CD4-positive, alpha-beta T cell treated with Interleukin-6 at 100 ng/mL for 8 hours (primary cell): ENCODE measurements at places on chromosomes 3 and 15.

DNA sequence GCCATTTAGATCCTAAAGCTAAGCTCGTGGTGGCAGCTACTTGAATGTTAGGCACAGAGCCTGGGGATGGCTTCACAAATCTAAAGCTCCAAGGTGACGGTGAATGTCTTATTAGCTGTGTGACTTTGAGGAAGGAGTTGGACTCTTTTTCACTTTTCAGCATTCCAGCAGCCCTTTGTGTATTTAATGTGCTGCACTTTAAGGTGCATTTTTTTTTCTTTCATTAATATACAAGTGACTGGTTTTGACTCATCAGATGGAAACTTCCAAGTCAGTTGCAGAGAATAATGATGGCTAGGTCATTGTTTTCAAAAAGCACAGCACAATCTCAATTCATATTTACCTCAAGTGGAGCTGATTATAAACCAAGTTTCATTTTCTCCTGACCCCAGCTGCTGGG is 55.8 kb downstream of the TMED3 start:
- no peak for DNase-seq

GRCh38 chr3:44042772-44043171 is 198.9 kb upstream of the TOPAZ1 start:
- no peak for DNase-seq

DNA sequence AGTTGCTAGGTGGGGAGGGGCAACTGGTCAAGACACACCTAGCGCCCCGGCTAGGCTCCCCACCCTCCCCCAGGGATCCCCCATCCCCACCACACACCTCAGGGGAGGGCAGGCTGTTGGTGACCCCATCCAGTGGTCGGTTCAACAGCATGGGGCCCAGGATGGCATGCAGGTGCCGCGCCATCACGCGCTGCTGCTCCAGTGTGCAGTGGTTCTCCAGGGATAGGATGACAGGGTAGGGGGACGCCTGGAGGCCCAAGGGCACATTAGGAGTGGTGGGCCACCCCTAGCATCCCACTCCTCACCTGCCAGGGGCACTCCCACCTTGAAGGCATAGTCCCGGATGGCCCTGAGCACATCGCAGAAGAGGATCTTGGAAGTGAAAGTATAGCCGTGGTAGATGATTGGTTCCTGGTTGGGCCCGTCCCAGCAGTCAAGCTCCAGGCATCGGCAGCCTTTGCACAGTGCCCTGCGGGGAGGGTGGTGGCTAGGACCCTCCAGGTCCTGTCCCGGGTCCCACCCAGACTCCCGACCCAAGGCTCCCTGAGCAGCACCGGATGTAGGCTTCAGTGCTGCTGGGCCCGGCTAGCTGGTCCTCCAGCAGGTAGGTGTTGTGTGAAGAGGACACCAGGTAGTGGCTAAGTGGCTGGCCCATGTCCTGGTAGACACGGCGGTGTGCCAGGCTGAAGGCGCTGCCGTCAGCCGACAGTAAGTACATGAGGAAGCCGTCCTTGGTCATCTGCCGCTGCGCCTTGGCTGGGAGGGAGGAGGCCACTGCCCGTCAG is 19.4 kb downstream of the VILL start:
- no peak for DNase-seq

- no peak for DNase-seq
Measured at GRCh38 chr3:143328451-143328850, 208.9 kb downstream of the CHST2 start.

DNA sequence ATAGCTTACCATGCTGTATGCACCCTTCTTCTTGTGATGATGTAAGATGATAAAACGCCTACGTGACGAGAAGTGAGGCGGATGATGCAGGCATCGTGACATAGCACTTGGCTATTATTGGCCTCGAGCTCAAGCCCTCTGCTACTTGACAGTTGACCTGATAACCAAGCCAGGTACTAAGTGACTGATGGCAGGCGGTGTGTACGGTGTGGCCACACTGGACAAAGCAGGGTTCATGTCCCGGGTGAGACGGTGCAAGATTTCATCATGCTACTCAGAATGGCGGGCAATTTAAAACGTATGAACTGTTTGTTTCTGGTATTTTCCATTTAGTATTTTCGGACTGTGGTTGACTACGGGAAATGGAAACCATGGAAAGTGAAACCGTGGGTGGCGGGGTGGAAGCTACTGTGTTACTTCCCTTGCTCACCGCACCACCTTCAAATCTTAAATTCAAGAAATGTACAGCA is 57.7 kb downstream of the SLC12A8 start:
- DNase-seq, result no peak

- no peak for DNase-seq
Measured at GRCh38 chr15:93882779-93883178, 348.6 kb upstream of the MCTP2 start.

GRCh38 chr3:72597756-72598195 is 250.5 kb downstream of the SHQ1 start:
- no peak for DNase-seq

DNA sequence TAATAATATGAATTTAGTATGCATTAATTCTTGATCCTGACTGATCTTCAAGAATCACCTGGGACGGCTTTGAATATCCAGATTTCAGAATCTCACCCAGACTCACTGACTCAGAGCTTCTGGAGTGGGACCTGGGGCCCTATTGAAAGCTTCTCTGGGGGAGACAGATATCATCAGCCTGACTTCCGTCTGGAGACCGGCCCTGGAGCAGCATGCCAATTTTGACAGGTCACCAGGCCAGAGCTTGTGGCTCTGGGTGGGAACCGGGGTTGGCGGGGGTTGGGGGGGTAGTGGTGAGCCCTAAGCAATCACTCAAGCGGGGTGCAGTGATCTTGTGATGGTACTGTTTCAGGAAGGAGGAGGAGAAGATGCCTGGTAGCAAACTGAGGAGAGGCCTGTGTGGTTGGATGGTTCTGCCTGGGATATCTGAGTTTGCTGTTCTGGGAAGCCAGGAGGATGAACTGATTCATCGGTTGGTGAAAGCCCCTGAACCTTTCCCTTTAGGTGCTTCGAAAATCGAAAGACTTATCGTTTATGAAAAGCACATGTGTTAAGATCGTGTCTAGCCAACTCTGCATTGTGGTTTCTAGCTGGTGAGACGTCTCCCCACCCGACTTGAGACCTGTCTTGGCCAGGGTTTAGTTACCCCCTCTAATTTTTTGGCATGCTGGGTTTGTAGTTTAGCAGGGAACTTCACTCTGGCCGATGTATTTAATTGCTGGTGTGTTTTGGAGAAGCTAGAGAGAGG is 263.9 kb upstream of the C2CD4B start:
- DNase-seq, result no peak

- DNase-seq, result no peak
Measured at GRCh38 chr3:134446800-134447199, 39.0 kb downstream of the ANAPC13 start.

GRCh38 chr15:41888662-41889253 is 5.1 kb downstream of the SPTBN5 start:
- DNase-seq, result no peak

DNA sequence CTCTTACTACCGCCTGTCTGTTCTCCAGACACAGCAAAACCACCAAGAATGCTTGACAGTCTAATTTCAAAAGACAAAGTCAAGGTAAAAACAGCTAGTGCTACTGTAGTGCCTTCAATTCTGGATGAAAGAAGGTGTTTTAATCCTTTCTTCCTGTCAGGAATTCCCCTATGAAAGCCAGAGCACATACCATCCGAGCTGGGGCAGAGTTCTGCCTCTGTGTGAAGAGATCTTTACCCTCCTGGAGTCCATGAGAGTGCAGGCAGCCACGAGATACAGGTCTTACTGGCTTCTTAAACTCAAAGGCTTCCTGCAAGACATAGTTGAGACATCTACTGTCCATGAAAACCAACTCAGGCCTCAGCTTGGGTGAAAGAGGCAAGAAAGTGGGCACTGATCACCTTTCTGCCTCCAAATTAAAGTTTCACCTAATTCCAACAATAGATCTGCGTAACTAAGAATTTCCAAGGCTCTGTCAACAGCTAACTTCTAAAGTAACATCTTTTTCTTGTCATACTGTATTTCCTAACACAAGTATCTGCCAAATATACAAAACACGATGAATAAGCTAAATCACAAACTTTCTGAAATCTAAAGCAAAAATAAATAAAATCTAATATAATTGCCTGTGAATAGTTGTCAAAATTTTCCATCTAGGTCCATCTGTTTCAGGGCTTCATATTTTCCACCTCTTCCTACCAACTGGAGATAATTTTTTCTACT is 7.5 kb downstream of the CDC25A start:
- no peak for DNase-seq

GRCh38 chr3:25801786-25802185 is 11.9 kb downstream of the OXSM start:
- no peak for DNase-seq

GRCh38 chr3:9473496-9474065 is 76.2 kb downstream of the SETD5 start:
- DNase-seq, result no peak

- no peak for DNase-seq
Measured at GRCh38 chr15:83980637-83981036, 254.9 kb upstream of the GOLGA6L4 start.

DNA sequence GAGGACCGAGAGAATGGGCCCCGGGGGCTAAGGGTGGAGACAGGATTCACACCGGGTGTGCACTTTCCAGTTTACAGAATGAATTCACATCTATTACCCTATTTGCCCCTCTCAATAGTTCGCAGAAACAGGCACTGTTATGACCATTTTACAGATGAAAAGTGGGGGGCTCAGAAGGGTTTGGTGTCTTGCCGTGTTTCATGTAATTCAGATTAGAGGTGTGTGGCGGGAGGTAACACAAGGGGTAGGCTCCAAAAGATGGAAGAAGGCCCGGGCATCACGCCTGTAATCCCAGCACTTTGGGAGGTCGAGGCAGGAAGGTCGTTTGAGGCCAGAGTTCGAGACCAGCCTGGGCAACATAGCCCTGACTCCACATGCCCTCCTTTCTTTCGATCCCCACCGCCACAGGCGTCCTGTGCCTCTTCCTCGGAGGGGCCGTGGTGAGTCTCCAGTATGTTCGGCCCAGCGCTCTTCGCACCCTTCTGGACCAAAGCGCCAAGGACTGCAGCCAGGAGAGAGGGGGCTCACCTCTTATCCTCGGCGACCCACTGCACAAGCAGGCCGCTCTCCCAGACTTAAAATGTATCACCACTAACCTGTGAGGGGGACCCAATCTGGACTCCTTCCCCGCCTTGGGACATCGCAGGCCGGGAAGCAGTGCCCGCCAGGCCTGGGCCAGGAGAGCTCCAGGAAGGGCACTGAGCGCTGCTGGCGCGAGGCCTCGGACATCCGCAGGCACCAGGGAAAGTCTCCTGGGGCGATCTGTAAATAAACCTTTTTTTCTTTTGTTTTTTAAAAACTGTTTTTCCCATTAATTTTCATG is 3.4 kb downstream of the DUOXA2 start:
- no peak for DNase-seq

- no peak for DNase-seq
Measured at GRCh38 chr3:74390121-74390877, 224.2 kb downstream of the CNTN3 start.

DNA sequence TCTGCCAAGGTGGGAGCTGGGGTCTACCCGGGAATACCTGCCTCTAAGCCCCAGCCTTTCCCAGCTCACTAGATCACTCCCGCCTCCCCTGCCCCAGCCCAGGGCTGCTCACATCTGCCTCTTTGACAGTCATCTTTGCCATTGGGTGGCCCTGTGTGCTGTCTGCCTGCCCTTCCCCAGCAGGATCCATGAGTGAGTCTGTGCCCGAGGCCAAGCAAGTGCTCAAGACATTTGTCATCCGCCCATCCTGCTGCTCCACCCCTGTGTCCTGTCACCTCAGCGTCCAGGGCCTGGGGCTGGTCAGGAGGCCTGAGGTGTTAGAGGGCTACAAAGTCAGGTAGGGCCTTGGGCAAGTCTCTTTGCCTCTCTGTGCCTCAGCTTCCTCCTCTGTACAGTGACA is 89.4 kb downstream of the LSM3 start:
- DNase-seq, result no peak

- DNase-seq, result no peak
Measured at GRCh38 chr3:179046497-179047353, 24.9 kb downstream of the ZMAT3 start.

DNA sequence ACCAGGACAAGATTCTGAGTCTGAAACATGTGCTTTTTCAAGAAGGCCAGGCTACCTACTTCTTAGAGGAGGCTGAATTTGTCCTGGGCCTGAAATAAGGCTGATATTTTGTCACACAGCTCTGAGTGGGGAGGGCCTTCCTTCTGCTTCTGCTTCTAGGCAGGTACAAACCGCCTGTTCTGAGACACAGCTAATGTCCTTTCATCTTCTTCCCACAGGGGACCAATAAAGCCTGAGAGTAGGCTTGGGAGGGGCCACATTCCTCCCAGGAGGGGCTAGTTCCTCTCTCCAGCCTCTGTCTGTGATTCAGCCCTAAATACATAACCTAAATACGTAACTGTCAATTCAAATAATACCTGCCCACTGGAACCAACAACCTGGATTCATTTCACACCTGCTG is 34.8 kb downstream of the CRYGS start:
- no peak for DNase-seq

DNA sequence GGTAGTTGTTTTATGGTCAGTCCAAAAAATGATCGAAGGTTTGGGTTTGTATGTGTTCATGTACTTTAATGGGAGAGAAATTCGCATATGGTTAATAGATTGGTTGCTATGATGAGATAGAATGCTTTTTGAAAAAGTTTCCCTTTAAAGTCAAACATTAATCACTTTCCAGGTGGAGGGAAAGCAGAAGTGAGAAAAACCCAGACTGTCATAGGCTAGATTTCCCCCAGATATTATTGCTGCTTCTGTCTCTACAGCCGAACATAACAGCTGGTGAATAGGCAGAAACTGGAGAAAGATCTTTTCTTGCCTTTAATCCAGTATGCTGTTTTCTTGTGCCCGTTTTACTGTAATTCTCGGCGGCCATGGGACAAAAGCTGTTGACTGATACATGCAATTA is 287.6 kb downstream of the SOX2 start:
- no peak for DNase-seq

DNA sequence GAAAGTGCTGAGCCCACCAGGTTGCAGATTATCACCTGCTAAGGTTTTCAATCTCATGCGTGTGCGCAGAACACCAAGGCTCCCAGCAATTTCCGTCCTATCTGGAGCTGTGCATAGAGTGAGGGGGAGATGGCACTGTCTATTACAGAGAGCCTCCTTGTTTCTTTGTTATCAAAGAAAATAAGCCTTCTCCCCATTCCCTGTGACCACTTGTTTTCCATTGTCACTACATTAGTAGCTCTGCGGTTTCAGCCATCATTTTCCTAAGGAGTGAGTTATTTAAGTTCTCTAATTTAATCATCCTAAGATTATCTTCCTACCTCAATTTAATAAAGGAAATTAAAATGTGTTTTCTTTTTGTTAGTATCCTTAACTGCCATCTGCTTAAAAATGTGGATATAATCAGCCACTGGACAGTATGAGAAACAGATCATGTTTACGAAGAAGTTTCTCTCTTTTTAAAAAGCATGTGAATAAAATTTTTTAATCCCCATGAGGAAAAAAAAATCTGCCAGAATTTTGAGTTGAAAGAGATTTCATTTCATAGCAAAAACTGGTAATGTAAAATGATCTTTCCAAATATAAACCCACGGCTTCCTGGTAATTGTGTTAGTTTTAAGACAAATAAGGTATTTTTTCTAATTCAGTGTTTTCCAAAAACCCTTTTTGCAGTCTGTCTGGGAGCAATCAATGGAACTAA is 172.3 kb upstream of the UBE2E1 start:
- DNase-seq, result no peak

GRCh38 chr15:48862705-48863104 is 15.2 kb upstream of the EID1 start:
- DNase-seq, result no peak

- no peak for DNase-seq
Measured at GRCh38 chr3:59531066-59531745, 481.4 kb upstream of the CFAP20DC start.
